ENCODE measurements at places on chromosomes 4 and X.

- no peak for DNase-seq
Measured at GRCh38 chr4:106201373-106201772, 114.6 kb downstream of the TBCK start.

DNA sequence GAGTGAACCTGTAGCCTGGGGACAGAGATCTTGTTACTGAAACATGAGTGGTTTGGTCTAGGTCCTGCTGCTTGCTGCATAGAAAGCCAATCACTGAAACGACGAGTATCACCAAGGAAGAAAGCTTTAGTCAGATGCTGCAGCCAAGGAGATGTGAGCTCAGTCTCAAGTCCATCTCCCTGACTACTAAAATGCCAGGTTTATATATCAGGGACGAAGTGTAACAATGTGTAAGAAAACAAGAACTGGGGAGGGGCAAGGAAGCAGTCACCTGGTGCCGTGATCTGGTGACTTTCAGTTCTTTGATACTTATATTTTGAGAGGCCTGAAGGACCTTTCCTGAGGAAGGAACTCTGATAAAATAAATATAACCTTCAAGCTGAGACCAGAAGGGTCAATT, 19.6 kb upstream of the ABRAXAS1 start:
- no peak for DNase-seq

- DNase-seq: no peak
Measured at GRCh38 chrX:11381464-11381863, 88.3 kb downstream of the AMELX start.

GRCh38 chr4:64643841-64644240, 234.6 kb upstream of the TECRL start:
- DNase-seq: no peak

- no peak for DNase-seq
Measured at GRCh38 chr4:175944126-175944910, 121.3 kb upstream of the WDR17 start.

- DNase-seq: no peak
Measured at GRCh38 chrX:119942831-119943184, 743 bp downstream of the NKAP start.

- DNase-seq: no peak
Measured at GRCh38 chr4:16687845-16688244, 210.6 kb downstream of the LDB2 start.

GRCh38 chrX:79174949-79175644, 30.6 kb downstream of the GPR174 start:
- no peak for DNase-seq

GRCh38 chrX:37287741-37288444, 61.3 kb upstream of the PRRG1 start:
- no peak for DNase-seq

GRCh38 chr4:140361099-140361498, 12.3 kb upstream of the SCOC start:
- DNase-seq: no peak

GRCh38 chr4:134057356-134057755, 144.2 kb downstream of the PABPC4L start:
- DNase-seq: no peak

DNA sequence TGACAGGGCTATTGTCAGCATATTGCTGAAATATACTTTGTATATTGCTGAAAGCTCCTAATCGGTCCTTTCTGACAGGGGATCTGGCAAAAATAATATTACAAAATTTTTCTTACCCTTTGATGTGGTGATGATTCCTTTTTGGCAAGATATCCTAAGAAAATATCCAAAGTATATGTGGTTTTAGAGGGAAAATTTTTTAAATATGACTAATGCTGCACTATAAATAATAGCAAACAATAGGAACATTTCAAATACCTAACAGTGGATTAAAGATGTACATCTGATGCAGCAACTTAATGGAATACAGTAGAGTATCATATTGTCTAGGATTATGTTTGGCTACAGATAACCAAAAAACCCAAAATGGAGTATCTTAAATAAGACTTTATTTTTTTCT, 49.6 kb downstream of the RRAGB start:
- no peak for DNase-seq
